ENCODE measurements at places on chromosomes 4 and X. TPM values are rescaled to one million over a fixed set of nuclear protein-coding genes. Genes with fewer than 3 reads are reported as not detected.

Gene CCSER1
- 3.6 TPM for total RNA-seq

Gene ZFP42
- 0.12 TPM for total RNA-seq

GRCh38 chrX:129641941-129642340, 12.8 kb downstream of the APLN start:
- H3K27me3 ChIP-seq, result no peaks in the 10 kb centered on the region
- H3K4me1 ChIP-seq, result no peaks in the 10 kb centered on the region
- no peak overlapping the region for H3K27ac ChIP-seq
- no peak overlapping the region for H3K4me3 ChIP-seq
- peak; percentile 76 for DNase-seq
- H3K36me3 ChIP-seq, result no peaks in the 10 kb centered on the region

DNA sequence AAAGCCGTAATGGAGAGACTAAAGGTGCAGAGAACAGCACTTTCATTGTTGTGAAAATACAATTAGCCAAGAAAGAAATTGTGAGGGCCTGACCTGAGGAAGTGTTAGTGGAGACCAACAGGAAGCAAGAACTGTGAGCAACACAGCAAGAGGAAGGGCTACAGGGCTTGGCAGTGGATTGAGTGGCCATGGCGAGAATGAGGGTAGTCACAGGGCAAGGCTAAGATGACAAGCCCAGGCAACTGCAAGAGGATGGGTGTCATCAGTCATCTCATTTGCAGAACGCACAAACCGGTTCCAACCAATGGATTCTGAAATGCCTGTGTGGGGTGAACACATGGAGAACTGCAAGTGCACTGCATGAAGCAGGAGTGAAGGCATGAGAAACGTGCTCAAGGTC, 3.6 kb downstream of the SLC10A6 start:
- H3K27ac ChIP-seq, result no peak overlapping the region
- H3K4me1 ChIP-seq, result no peaks in the 10 kb centered on the region
- no peaks in the 10 kb centered on the region for H3K36me3 ChIP-seq
- DNase-seq, result no peak
- no peaks in the 10 kb centered on the region for H3K27me3 ChIP-seq

DNA sequence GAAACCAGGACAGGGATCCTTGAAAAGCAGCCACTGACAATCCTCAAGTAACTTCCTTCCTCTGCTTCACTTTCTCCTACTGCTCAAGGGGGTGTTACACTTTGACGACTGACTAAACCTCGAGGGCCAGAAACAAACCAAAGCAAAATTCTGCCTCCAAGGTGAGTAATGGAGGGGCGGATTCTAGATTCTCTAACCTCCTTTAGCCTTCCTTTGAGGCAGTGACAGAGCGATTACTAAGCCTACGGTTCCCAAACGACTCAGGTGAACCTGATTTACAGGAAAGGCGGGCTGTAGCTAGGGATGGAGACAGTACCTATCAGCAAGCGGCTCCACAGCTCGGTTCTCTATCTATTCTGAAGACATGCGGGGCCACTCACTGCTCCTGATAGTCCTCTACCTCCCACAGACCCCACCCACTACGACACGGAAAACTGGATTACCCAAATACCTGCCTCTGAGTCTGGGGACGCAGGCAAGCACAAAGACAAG, 487 bp downstream of the TBCK start:
- peaks cover 16% of the 10 kb centered on the region for H3K4me1 ChIP-seq
- peaks cover 3% of the 10 kb centered on the region for H3K36me3 ChIP-seq
- H3K27me3 ChIP-seq, result no peaks in the 10 kb centered on the region

DNA sequence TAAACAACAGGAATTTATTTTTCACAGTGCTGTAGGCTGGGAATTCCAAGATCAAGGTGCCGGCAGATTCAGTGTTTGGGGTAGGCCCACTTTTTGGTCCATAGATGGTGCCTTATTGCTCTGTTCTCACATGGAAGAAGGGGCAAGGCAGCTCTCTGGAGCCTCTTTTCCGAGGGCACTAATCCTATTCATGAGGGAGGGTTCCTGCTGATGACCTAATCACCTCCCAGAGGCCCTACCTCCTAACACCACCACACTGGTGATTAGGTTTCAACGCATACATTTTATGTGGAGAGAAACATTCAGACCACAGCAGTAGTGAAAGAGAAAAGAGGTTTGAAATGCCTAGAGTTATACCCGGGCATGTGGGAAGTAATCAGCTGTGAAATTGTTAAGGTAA, 1.4 kb upstream of the POLA1 start:
- peaks cover 10% of the 10 kb centered on the region for H3K4me1 ChIP-seq
- H3K36me3 ChIP-seq, result peaks cover 4% of the 10 kb centered on the region
- DNase-seq, result no peak
- peak overlapping the region; percentile 42 for H3K27ac ChIP-seq

DNA sequence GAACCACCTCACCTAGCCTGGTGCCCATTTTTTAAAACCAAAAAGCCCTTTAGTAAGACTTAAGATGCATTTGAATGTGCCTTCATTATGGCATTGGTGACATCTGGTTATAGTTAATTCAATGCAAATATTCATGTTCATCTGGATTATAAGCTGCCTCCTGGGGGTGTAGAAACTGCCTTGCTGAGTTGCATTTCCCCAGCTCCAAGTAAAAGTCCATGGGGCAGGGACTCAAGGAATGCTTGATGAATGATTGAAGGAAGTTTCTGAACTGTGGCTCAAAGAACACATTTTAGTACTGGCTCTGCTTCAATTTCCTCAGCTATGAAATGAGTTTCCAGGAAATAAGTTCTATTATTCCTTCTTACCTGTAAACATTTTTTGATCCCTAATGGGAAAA, 18.5 kb upstream of the RBM47 start:
- no peak overlapping the region for H3K4me3 ChIP-seq
- H3K27ac ChIP-seq, result no peak overlapping the region
- no peaks in the 10 kb centered on the region for H3K36me3 ChIP-seq
- no peaks in the 10 kb centered on the region for H3K27me3 ChIP-seq
- DNase-seq, result no peak
- H3K4me1 ChIP-seq, result no peaks in the 10 kb centered on the region

DNA sequence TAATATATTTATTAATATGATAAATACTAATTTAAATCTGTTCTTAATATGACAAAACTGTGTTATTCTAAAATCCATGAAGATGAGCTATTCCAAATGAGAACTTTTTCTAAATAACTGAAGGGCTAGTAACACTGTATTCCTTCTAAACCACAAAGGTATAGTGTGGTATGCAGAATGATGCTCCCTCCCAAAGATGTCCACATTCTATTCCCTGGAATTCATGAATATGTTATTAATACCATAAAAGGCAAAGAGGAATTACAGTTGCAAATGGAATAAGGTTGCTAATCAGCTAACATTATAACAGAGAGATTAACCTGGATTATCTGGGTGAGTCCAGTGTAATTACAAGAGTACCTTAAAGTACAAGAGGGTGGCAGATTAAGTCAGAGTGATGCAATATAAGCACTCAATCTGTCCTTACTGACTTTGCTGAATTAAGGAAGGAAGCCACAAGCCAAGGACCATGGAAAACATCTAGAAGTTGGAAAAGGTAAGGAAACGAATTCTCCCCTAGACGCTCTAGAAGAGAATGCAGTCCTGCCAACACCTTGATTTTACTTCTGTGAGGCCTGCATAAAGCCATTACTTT, 20.7 kb upstream of the MAB21L2 start:
- H3K27me3 ChIP-seq, result no peaks in the 10 kb centered on the region
- H3K36me3 ChIP-seq, result no peaks in the 10 kb centered on the region
- no peaks in the 10 kb centered on the region for H3K4me1 ChIP-seq
- H3K4me3 ChIP-seq, result no peak overlapping the region

GRCh38 chr4:4633431-4633830, 91.6 kb upstream of the STX18 start:
- H3K4me1 ChIP-seq, result no peaks in the 10 kb centered on the region
- no peak overlapping the region for H3K27ac ChIP-seq
- H3K27me3 ChIP-seq, result no peaks in the 10 kb centered on the region
- no peaks in the 10 kb centered on the region for H3K36me3 ChIP-seq

DNA sequence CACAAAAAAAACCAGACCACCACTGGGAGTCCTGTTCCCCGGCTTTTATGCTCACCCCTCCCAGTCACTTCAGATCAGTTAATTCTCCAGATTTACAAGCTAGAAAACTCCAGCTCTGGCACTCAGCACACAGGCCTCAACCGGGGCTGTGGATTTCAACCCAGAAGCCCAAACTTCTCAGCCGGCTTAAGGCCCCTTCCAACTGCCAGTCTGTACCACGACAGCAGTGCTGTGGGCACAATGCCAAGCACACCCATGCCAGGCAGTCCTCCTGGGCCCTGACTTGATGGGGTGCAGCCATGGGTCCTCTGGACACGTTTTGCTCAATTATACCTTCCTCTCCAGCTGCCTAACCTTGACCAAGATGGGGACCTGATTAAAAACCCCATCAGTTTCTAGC, 12.2 kb downstream of the SOD3 start:
- no peak for DNase-seq
- H3K36me3 ChIP-seq, result no peaks in the 10 kb centered on the region
- peaks cover 10% of the 10 kb centered on the region for H3K4me1 ChIP-seq
- H3K4me3 ChIP-seq, result no peak overlapping the region
- no peak overlapping the region for H3K27ac ChIP-seq
- no peaks in the 10 kb centered on the region for H3K27me3 ChIP-seq

Gene VAMP7
- total RNA-seq, result 16.7 TPM

DNA sequence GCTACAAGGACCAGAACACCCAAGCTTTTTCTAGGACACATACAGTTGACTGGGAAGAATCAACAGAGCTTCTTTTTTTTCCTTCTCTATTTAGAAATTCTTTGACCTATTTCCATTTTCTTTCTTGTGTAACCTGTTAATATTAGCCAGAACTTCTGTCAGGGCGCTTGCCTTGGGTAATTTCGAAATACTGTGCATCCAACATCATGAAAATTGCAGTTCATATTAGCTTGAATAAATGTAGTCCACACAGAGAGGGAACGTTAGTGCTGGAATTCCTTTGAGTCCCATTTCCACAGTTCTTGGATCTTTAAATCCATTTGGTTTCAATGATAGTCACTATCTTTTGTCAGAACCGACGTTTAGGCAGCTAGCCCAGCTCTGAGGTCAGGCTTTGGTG, 141.8 kb downstream of the MXRA5 start:
- H3K4me3 ChIP-seq, result no peak overlapping the region
- DNase-seq, result peak; percentile 50
- no peaks in the 10 kb centered on the region for H3K4me1 ChIP-seq
- no peaks in the 10 kb centered on the region for H3K27me3 ChIP-seq

DNA sequence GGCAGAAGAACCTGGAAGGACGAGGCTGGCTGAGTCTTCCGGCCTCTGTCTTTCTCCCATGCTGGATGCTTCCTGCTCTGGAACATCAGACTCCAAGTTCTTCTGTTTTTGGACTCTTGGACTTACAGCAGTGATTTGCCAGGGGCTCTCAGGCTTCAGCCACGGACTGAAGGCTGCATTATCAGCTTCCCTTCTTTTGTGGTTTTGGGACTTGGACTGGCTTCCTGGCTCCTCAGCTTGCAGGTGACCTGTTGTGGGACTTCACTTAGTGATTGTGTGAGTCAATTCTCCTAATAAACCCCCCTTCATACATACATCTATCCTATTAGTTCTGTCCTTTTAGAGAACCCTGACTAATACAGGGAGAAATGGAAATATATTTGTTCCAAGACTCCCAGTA, 265.8 kb downstream of the PCDH18 start:
- H3K27ac ChIP-seq, result no peak overlapping the region
- no peak for DNase-seq
- H3K4me1 ChIP-seq, result no peaks in the 10 kb centered on the region

- H3K27me3 ChIP-seq, result no peaks in the 10 kb centered on the region
- no peak overlapping the region for H3K4me3 ChIP-seq
- no peaks in the 10 kb centered on the region for H3K4me1 ChIP-seq
- peak; percentile 27 for DNase-seq
- no peak overlapping the region for H3K27ac ChIP-seq
- no peaks in the 10 kb centered on the region for H3K36me3 ChIP-seq
Measured at GRCh38 chr4:95507147-95507546, 41.6 kb downstream of the UNC5C start.

Gene MAMLD1
- 0.18 TPM for total RNA-seq

- H3K27me3 ChIP-seq, result no peaks in the 10 kb centered on the region
- no peaks in the 10 kb centered on the region for H3K36me3 ChIP-seq
- DNase-seq, result no peak
- no peak overlapping the region for H3K4me3 ChIP-seq
- H3K27ac ChIP-seq, result no peak overlapping the region
Measured at GRCh38 chr4:75705198-75705977, 19.0 kb upstream of the USO1 start.

- DNase-seq, result no peak
- H3K36me3 ChIP-seq, result no peaks in the 10 kb centered on the region
- no peaks in the 10 kb centered on the region for H3K27me3 ChIP-seq
- no peak overlapping the region for H3K4me3 ChIP-seq
- no peak overlapping the region for H3K27ac ChIP-seq
Measured at GRCh38 chrX:143095816-143096215, 70.1 kb downstream of the SPANXN4 start.

DNA sequence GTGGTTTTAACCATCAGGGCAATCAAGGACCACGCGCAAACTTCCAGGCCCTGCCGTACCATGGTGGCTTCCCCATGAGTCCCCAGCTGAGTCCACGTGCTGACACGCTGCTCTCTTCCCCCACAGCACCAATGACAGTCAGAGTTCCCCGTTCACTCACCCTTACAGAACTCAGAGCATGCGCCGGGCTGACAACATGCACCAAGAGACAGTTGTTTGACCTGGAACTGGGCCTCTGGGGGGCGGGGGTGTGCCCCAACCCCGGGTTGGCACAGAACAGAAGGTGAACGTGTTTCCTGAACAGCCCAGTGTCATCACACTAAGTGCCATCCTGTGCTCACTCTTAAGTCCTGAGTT, 29.4 kb downstream of the IRF2 start:
- H3K36me3 ChIP-seq, result no peaks in the 10 kb centered on the region
- H3K4me3 ChIP-seq, result no peak overlapping the region
- peaks cover 2% of the 10 kb centered on the region for H3K27me3 ChIP-seq
- DNase-seq, result no peak

Gene CXCL5
- total RNA-seq, result not detected

DNA sequence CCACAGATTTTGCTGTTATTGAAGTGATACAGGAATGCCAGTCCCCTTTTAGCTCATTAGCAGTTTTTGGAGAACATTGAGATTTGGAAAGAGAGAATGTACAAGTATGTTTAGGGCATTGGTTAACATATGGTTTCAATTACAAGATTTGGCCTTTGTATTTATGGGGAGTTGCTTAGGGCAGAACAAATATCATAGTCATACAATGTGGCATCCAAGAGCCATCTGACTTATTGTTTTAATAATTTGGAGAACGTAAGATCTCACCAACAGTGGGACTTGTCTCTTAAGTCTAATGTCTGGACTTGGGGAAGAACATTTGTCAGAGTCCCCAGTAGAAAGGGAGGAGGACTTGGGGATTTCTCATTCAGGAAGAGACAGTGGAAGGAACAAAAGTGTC, 166.1 kb downstream of the STK32B start:
- H3K4me3 ChIP-seq, result no peak overlapping the region
- no peaks in the 10 kb centered on the region for H3K36me3 ChIP-seq
- no peaks in the 10 kb centered on the region for H3K27me3 ChIP-seq
- H3K4me1 ChIP-seq, result no peaks in the 10 kb centered on the region
- no peak for DNase-seq
- no peak overlapping the region for H3K27ac ChIP-seq

Gene CT47A7
- not detected for total RNA-seq

- no peak for DNase-seq
- H3K27me3 ChIP-seq, result no peaks in the 10 kb centered on the region
- peaks cover 9% of the 10 kb centered on the region for H3K4me1 ChIP-seq
- H3K27ac ChIP-seq, result no peak overlapping the region
Measured at GRCh38 chr4:1293531-1293941, 3.8 kb downstream of the MAEA start.

Gene DRD5
- total RNA-seq, result not detected

- H3K27me3 ChIP-seq, result no peaks in the 10 kb centered on the region
- H3K36me3 ChIP-seq, result no peaks in the 10 kb centered on the region
- peak; percentile 26 for DNase-seq
- H3K4me3 ChIP-seq, result no peak overlapping the region
Measured at GRCh38 chr4:149896432-149896831, 80.8 kb upstream of the IQCM start.

Measured in cardiac muscle cell (in vitro differentiated cells and primary cell).